ENCODE measurements at places on chromosomes 4 and X.
A peak's percentile ranks its signal among the peaks of the same experiment; 100 is the strongest.

DNA sequence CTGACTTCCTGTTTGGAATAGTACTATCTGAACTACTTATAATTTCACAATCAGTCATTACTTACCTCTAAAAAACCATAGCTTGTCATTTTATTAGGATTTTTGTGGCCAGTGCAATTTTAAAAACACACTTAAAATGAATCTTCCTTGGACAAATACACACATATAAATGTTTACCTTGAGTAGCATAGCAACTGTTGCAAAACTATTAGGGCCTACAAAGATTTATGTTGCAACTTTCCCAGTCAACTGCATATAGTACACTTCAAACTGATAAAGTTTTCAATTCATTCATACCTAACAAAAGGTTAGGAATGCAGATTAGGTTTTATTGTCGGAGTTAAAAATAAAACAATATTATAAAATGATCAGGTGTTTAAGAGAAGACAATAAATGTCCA, 193.0 kb downstream of the PDGFC start:
- DNase-seq, result no peak

- no peak for DNase-seq
These were observed 69.7 kb downstream of the MCUB start for GRCh38 chr4:109629775-109630174.

DNA sequence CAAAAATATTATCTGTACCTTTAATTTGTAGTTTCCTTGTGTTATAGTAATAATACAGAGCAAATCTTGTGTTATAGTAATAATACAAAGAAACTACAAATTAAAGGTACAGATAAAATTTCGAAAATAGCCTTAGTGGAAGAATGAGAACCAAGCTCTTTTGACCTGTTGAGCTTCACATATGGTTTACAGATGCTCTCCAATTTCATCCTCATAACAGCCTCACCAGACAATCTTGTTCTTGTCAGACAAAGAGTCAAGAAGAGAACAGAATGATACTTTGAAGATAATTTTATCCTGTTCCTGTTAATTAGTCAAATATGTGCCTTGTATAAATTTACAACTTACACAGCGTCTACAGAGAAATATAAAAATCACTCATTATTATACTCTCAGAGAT, 12.8 kb downstream of the ATXN3L start:
- DNase-seq, result no peak

DNA sequence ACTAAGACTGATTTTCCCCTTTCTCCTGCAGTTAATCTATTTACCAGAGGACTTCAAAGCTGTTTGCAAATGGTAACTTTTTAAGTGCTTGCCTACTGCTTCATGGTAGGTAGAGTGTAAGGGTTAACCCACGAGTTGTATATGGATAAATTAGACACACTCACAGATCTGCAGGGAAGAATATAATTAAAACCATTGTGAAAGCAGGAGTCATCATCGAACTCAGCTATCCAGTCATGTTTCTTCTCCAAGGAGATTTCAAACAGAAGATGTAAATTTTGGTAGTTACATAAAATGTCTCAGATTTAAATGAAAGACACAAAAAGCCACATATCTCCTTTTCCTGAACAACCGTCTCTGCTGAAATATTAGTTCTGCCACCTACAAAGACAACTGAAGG, 549 bp upstream of the XG start:
- no peak for DNase-seq

- no peak for DNase-seq
These were observed 256.6 kb upstream of the NOCT start for GRCh38 chr4:138758876-138759553.

- DNase-seq, result no peak
These were observed 57.7 kb downstream of the IL13RA2 start for GRCh38 chrX:114959729-114960128.

DNA sequence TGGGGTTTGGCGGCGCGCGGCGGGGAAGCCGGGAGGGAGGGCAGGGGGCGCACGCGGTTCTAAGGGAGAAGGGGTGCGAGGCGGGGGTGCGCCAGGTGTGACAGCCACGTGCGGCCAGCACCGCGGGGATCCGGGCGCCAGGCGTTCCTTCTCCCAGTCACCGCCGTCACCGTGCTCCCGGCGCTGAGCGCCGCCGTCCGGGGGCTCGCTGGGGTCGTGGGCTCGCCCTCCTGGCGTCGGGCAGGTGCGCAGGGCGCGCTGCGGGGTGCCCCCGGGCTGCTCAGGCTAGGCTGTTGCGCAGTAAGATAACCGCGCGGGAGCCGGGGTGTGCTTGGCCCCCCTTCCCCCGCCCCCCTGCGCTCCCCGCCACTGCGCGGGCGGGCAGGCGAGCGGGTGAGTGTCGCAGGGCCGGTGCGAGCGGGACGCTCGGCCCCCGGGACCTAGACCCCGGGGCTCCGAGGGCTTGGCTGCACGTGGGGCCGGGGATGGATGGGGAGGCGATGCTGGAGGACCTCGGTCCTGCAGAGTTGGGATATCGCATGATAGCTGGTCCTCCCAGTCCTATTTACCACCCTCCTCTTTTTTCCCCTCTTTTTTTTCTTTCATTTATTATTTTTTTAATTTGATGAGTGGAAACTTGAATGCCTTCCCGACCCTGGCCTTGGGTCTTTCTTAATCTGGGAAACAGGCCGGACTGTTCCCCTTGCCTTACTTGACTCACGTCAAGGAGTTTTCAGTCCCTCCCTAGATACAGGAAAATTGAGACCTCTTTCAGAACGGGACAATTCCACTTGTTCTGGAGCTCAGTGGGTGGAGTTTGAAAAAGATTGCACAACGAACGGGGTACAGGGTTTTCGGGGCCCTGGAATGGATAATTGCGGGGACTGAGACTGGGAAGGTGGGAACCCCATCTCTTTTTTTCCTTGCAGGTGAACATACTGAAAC, 797 bp downstream of the TXLNG start:
- DNase-seq, result peak; percentile 11

DNA sequence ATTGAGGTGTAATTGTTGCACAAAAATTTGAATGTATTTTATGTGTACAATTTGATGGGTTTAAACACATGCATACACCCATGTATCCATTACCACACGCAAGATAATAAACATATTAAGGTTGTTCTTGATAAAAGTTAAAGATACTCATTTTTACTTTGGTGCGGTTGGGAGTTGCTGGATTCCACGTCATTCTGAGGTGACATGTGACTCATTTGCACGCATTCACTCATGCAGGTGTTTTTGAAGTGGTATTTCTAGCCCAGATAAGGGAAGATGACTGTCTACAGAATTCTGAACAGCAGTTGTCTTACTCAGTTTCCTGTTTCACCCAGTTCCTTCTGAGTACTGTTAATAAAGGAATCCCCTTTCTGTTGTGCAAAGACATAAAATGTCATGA, 142.0 kb downstream of the RTL3 start:
- DNase-seq, result no peak

GRCh38 chr4:3480528-3481112, 17.5 kb downstream of the DOK7 start:
- peak; percentile 87 for DNase-seq

DNA sequence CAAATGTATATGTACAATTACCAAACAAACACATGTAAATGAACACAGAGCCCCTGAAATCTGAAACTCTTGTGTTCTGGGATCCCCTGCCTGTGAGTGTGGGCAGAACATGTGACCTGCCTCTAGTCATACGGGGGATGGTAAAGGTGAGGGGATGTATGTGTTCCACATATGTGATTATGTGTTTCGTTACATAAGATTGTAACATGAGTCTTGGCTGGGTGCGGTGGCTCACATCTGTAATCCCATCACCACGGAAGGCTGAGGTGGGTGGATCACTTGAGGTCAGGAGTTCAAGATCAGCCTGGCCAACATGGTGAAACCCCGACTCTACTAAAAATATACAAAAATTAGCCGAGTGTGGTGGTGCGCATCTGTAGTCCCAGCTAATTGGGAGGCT, 37.1 kb upstream of the SLC2A9 start:
- DNase-seq, result no peak

DNA sequence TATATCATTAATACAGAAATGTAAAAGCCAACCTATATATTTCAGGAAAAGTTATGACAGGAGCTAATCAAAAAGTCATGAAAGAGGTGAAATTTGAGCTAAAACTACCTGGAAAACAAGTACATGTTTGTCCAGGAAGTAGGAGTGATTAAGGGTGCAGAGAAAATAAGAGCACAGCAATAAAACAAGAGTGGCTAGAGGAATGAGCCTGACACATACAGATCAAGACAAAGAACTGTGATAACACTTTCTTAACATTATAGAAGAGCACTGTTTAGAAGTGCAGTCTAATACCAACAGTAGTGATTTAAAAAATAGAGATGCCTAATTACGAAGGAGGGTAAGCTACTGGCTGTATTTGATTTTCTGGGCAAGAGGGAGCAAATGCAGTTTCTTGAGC, 125.1 kb downstream of the WDFY3 start:
- no peak for DNase-seq

- DNase-seq, result no peak
These were observed 11.0 kb downstream of the TRMT44 start for GRCh38 chr4:8451440-8452182.

- DNase-seq, result no peak
These were observed 37.3 kb downstream of the RRAGB start for GRCh38 chrX:55754861-55755294.

GRCh38 chrX:39848243-39848642, 249.5 kb downstream of the BCOR start:
- no peak for DNase-seq

GRCh38 chr4:55947912-55948725, 626 bp upstream of the CEP135 start:
- DNase-seq, result no peak

DNA sequence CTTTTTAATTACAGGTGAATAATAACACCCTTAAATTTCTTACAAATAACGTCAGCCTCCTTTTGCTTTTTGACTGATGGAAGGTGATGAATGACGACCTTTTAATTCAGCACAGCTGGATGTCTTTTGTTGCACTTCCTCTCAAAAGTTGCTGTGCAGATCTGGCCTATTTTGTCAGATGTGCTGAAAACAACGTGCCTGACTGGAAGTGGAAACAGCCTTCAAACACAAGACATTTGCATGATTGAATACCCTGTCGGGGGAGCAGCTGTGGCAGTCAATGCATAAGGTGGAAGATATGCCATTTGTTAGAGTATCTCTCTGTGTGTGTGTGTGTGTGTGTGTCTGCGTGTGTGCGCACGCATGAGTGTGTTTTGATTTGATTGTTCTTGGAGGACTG, 579.7 kb downstream of the SPRY1 start:
- no peak for DNase-seq

DNA sequence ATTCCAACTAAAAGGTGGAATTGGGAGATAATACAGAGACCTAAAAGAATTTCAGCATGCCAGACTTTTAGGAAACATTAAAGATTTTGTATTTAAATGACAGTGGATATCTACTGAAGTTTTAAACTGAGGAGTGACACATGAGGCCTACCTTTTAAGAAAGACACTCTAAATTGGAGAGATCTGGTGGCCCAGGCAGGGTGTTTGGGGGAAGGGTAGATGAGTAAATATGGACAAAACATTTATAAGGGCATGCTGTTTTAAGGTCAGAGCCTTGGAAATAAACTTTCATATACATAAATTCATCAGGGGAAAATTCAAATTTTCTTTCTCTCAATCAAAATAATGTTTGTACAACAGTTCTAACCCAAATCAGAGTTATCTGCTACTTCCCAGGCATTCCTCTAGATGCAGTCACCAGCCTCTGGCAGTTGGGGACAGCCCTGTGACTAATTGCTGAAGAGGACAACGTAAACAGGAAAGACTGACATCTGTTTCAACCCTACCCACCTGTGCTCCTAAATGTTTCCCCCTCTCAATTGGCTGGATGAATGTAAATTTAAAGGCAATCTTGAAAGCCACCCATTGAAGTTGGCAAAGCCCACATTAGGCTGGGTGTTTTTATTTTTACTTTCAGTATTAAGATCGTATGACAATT, 1646.9 kb upstream of the ADGRL3 start:
- DNase-seq, result no peak

- no peak for DNase-seq
These were observed 105.7 kb upstream of the PRPS2 start for GRCh38 chrX:12685541-12685940.

DNA sequence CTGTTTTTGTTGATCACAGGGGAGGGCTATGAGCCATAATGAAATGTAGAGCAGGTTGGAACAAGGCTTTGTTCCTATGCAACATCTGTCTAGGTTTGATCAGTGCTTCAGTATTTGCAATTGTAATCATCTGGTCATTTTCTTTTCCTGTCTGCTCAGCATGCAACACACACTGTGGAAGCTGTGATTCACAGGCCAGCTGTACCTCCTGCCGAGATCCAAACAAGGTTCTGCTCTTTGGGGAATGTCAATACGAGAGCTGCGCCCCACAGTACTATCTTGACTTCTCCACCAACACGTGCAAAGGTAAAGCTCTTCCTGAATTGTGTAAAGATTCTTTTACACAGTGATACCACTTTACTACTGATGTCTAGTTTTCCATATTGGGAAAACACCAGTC, 181.9 kb upstream of the ANXA3 start:
- DNase-seq, result no peak

GRCh38 chr4:153522802-153523094, 56.6 kb downstream of the TMEM131L start:
- DNase-seq, result no peak

DNA sequence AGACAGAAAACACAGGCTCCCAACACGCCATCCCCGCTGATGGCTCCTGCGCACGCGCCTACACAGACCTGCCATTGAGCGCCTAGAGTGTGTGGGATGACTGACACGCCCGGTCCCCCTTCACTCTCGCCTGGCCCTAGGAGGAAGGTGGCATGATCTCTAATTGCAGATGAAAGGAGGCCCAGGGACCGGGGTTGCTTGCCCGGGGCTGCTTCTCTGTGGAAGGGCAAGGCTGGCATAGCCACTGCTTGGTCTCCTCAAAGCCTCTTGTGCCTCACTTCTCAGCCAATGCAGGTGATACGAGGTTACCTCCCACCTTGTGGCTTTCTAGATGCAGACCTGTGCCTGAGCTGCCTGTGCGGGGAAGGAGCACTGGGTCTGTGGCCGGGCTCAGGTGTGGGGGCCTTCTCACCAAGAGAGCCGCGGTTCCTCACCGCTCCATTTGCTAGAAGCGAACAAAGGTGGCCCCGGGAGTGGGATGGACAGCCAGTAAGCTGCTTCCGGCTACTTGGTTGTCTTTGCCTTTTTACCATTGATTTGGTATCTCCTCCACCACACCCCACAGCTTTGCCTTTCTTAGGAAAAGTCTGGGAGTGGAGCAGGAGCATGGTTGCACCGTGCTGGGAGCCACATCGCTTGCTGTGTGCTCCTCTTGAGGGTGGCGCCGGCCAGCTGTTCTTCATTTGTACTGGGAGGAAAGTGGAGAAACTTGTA, 47.0 kb downstream of the TBC1D14 start:
- no peak for DNase-seq

DNA sequence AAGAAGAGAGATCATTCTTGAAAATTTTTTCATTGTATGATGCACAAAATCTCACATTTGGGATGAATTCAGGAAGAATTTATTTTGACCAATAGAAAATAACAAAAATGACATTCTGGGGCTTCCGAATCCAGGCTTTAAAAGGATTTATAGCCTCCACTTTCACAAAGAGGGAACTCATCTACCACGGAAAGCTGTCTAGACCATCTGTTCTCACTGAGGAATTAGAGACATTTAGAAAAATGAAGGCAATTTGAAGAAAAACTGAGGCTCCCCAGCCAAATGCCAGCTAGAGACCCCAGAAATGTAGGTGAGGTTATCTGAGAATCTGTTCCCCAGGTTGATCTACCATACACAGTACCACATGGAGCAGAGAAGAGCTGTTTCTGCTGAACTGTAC, 464.3 kb downstream of the TMA16 start:
- DNase-seq, result no peak

- DNase-seq, result peak; percentile 4
These were observed 163.6 kb downstream of the ZNF674 start for GRCh38 chrX:46381630-46382029.

All from BE2C (cell line).